DND-41 (cell line): ENCODE measurements at places on chromosomes 3 and 15.

DNA sequence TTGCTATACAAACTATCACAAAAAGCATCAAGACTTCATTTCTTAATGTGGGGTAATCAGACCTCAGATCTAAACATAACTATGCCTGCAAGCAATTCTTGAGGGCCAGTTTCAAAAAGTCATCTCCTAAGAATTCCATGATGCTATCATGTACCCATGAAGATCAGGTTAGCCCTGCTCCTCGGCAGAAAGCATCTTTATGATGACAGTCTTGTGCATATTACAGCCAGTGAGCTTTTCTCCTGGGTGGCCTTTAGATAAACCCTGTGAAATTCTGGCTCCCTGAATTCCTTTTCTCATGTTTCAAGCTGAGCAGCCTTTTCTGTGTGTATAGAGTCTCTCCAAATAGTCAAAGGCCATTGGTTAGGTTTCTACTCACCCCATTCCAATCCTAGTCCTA lies 201.9 kb upstream of the MCTP2 start:
- H3K27ac ChIP-seq, result no peak overlapping the region
- no peak overlapping the region for H3K4me3 ChIP-seq
- H3K4me1 ChIP-seq, result no peaks in the 10 kb centered on the region
- no peaks in the 10 kb centered on the region for H3K36me3 ChIP-seq
- no peaks in the 10 kb centered on the region for H3K27me3 ChIP-seq

- H3K4me1 ChIP-seq, result no peaks in the 10 kb centered on the region; the same call in 1 of the 2 replicates
- no peak for DNase-seq
- H3K27me3 ChIP-seq, result no peaks in the 10 kb centered on the region
- no peak overlapping the region for H3K4me3 ChIP-seq
- H3K36me3 ChIP-seq, result no peaks in the 10 kb centered on the region
Observed at GRCh38 chr3:36729204-36730056, 34.9 kb downstream of the DCLK3 start.

DNA sequence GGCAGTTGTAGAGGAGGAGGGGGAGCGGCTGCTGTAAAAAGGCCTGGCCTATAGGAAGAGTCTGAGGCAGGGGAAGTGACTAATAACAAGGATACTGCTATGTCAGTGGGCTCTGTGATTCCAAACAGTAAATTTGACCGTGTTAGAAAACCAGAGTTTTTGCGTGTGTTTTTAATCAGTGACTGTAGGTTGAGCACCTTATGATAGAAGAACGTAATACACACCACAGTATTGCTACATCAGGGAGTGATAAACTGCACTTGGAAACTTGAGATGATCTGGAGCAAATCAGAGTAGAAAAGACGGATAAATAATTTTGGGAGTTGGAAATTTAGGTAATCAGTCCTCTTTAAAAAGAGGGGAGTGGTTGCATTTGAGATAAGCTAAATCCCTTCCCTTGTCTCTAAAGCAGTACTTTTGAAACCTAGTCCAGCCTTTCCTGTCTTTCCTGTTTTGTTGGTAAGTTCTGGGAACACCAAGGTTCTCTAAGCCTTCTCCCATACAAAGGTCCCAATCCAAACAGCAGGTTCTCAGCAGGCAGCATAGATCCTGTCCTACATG lies 130.5 kb upstream of the NR2E3 start:
- DNase-seq, result no peak
- H3K4me1 ChIP-seq, result no peaks in the 10 kb centered on the region
- H3K27me3 ChIP-seq, result no peaks in the 10 kb centered on the region
- H3K36me3 ChIP-seq, result no peaks in the 10 kb centered on the region

GRCh38 chr3:73600293-73600938 lies 24.3 kb downstream of the PDZRN3 start:
- H3K4me1 ChIP-seq, result no peaks in the 10 kb centered on the region

- no peak overlapping the region for H3K4me3 ChIP-seq
- peak overlapping the region; percentile 77 for H3K27ac ChIP-seq
- H3K27me3 ChIP-seq, result no peaks in the 10 kb centered on the region
- peaks cover 19% of the 10 kb centered on the region for H3K4me1 ChIP-seq
Observed at GRCh38 chr3:149277331-149277813, 55.7 kb upstream of the CP start.

GRCh38 chr3:189288348-189289235 lies 116.8 kb downstream of the TPRG1 start:
- no peak overlapping the region for H3K4me3 ChIP-seq
- peaks cover 17% of the 10 kb centered on the region for H3K27me3 ChIP-seq
- no peak overlapping the region for H3K27ac ChIP-seq
- no peaks in the 10 kb centered on the region for H3K4me1 ChIP-seq

DNA sequence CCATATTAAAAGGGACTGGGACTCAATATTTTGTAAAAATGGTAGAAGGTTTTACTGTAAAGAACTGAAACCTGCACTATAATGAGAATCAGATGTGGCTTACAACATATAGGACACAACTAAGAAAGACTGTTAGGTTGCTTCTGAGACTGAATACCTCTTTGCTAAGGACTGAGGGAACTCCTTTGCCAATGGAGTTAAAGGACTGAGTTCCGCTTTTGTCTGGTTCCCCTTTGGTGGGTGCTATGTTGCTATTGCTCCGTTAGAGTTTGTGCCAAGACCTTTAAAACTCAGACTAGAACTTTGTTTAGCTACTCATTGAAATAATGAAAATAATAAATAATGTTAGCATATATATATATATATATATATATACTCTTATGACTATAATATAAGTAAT lies 147.8 kb upstream of the KCNMB2 start:
- H3K27me3 ChIP-seq, result no peaks in the 10 kb centered on the region
- H3K4me3 ChIP-seq, result no peak overlapping the region
- no peak for DNase-seq
- no peak overlapping the region for H3K27ac ChIP-seq
- no peaks in the 10 kb centered on the region for H3K4me1 ChIP-seq

GRCh38 chr3:194998948-194999347 lies 272.0 kb downstream of the XXYLT1 start:
- DNase-seq, result no peak
- H3K4me1 ChIP-seq, result no peaks in the 10 kb centered on the region
- H3K27me3 ChIP-seq, result peaks cover 23% of the 10 kb centered on the region
- no peak overlapping the region for H3K27ac ChIP-seq
- H3K36me3 ChIP-seq, result no peaks in the 10 kb centered on the region

GRCh38 chr15:101489237-101489598 lies 289 bp downstream of the PCSK6 start:
- H3K27me3 ChIP-seq, result no peaks in the 10 kb centered on the region
- H3K36me3 ChIP-seq, result no peaks in the 10 kb centered on the region
- H3K27ac ChIP-seq, result no peak overlapping the region

DNA sequence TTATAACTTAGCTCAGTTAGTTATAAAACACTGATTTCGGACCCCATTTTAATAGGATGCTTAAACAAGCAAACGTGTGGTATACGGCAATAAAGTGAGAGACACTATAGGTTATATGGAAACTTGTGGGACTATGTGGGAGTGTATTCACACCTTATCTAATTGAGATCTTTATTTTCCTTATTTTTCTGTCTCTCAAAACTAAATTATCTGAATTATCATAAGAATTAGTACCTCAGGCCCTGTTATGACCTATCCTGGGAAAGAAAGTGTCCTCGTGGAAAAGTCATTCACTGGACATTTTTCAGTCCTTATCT lies 14.4 kb downstream of the WWTR1 start:
- no peak overlapping the region for H3K27ac ChIP-seq
- H3K36me3 ChIP-seq, result no peaks in the 10 kb centered on the region
- DNase-seq, result no peak
- H3K4me3 ChIP-seq, result no peak overlapping the region
- no peaks in the 10 kb centered on the region for H3K4me1 ChIP-seq

DNA sequence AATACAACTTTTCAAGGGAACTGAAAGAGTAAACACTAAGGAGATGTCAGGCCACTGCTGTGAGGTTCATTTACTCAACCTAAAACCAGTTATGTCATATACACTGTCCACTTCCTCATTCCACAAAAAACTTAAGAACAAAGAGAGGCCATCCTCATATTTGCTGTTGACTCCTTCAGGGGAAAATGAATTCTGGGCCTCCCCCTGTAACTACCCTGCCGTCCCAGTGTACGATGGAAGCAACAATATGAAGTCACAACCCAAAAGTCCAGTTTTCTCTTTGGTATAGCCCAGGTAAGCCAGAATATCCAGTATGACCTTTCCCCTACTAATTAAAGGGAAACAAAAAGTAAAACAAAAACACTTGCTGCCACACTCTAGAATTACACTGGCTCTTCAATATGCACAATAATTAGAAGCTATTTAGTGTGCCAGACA lies 16.2 kb downstream of the CEP152 start:
- no peak overlapping the region for H3K27ac ChIP-seq
- no peak for DNase-seq
- H3K4me1 ChIP-seq, result no peaks in the 10 kb centered on the region
- H3K36me3 ChIP-seq, result peaks cover 65% of the 10 kb centered on the region

- H3K27me3 ChIP-seq, result peaks cover 1% of the 10 kb centered on the region
- H3K4me3 ChIP-seq, result no peak overlapping the region
- peak; percentile 63 for DNase-seq
- no peaks in the 10 kb centered on the region for H3K4me1 ChIP-seq
- H3K27ac ChIP-seq, result no peak overlapping the region
- no peaks in the 10 kb centered on the region for H3K36me3 ChIP-seq
Observed at GRCh38 chr15:66946578-66947164, 118.7 kb upstream of the SMAD3 start.

GRCh38 chr15:101445562-101446517 lies 43.7 kb downstream of the PCSK6 start:
- H3K27me3 ChIP-seq, result no peaks in the 10 kb centered on the region
- no peak for DNase-seq
- H3K4me1 ChIP-seq, result peaks cover 15% of the 10 kb centered on the region
- H3K27ac ChIP-seq, result no peak overlapping the region

- no peak for DNase-seq
- H3K36me3 ChIP-seq, result no peaks in the 10 kb centered on the region
- no peaks in the 10 kb centered on the region for H3K4me1 ChIP-seq
- H3K27me3 ChIP-seq, result no peaks in the 10 kb centered on the region
- H3K27ac ChIP-seq, result no peak overlapping the region
Observed at GRCh38 chr15:67184208-67184925, 70.1 kb downstream of the AAGAB start.

DNA sequence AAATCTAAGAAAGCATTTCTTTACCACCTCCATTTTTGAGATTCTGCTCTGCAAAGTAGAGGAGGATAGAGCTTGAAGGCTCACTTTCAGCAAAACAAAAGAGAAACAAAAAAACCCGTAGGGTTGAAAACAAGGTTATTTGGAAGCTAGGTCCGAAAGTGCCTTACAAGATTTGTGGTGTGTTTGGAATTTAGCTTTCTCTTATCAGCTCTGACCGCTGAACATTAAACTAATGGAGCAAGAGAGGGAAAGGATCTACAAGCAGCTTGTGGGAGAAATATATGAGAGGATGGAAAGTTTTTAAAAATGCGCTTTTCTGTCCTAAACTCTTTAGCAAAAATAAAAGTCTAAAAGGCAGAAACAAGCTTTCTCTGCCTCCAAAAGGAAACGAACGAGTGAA lies 545.5 kb downstream of the NTRK3 start:
- H3K4me3 ChIP-seq, result no peak overlapping the region
- no peak for DNase-seq

- no peaks in the 10 kb centered on the region for H3K36me3 ChIP-seq
Observed at GRCh38 chr3:25355034-25355885, 72.8 kb upstream of the RARB start.

- no peaks in the 10 kb centered on the region for H3K27me3 ChIP-seq
- no peak overlapping the region for H3K27ac ChIP-seq
- H3K4me3 ChIP-seq, result no peak overlapping the region
- no peak for DNase-seq
Observed at GRCh38 chr3:45848392-45848791, 6.5 kb upstream of the LZTFL1 start.

DNA sequence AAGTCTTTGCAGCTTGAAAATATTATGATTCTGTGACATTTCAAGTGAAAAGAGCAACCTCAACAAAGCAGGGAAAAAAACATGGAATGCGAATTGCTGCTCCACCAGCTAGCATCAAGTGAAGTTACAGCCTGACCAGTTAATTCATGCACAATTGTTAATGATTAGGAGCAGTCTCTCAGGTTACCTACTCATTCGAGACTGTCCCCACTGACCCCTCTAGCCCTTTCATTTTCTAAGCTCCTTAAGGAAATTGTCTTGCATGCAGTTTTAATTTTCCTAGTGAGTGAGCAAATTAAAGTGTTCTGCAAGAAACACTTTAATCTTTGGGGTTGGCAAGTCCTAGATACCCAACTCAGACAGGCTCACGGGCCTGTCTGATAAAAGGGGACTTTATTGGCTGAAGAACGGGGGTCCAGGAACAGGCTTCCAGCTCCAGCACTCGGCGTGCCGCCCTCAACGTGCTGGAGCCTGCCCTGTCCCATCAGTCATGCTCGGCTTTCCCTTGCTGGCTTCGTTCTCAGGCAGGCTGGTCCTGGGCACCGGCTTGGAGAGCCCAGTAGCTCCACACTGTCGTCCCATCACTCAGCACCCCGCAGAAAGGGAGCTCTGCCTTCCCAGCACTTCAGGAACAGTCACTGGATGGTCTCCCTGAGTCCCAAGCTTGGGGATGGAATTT lies 18.3 kb downstream of the PODXL2 start:
- no peak for DNase-seq
- no peak overlapping the region for H3K4me3 ChIP-seq
- H3K4me1 ChIP-seq, result no peaks in the 10 kb centered on the region

DNA sequence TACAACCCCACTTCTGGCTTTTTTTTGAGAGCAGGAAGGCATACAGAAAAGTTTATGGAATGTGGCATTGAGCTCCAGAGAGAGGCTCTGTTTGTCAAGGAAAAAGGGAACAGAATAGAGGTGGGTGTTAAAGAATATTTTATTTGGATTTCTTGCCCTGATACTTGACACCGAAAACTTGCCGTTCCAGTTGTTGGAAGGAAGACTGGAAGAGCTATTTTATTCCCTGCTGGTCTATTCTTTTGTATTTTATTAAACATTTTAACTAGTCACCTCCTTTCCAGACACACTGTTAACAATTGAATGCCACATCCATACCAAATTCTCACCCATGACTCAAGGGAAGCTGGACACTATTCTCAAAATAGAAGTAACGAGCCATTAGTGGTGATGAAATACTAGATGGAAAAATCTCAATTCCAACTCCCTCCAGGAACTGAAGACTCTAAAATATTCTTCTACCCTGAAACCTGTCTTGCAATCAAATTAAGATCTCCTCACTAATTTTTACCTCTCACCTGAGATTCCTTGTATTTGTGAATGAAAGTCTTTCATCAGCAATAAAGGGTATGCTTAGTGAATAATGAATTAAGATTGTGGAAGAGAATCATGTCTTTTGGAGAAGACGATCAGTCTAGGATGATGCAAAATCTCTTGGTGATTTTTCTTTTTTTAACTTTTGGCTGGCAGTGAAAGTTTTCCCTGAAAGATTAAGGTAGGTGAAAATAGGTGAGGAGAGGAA lies 28.5 kb downstream of the GREM1 start:
- DNase-seq, result no peak
- no peaks in the 10 kb centered on the region for H3K36me3 ChIP-seq
- H3K27me3 ChIP-seq, result no peaks in the 10 kb centered on the region
- H3K4me3 ChIP-seq, result no peak overlapping the region

GRCh38 chr15:48515500-48515899 lies 130.0 kb downstream of the FBN1 start:
- no peaks in the 10 kb centered on the region for H3K27me3 ChIP-seq
- H3K36me3 ChIP-seq, result no peaks in the 10 kb centered on the region
- H3K27ac ChIP-seq, result no peak overlapping the region
- no peak for DNase-seq
- no peak overlapping the region for H3K4me3 ChIP-seq
- no peaks in the 10 kb centered on the region for H3K4me1 ChIP-seq

- no peaks in the 10 kb centered on the region for H3K4me1 ChIP-seq
- H3K4me3 ChIP-seq, result no peak overlapping the region
- H3K36me3 ChIP-seq, result no peaks in the 10 kb centered on the region
- DNase-seq, result no peak
Observed at GRCh38 chr15:92612891-92613290, 42.7 kb downstream of the FAM174B start.
